Right renal cortex interstitium (tissue), 3 donors: ENCODE measurements at places on chromosomes 1 and 21. TPM values are rescaled to one million over a fixed set of nuclear protein-coding genes. Genes with fewer than 3 reads are reported as not detected.

GRCh38 chr1:3778590-3779264 is 6.2 kb downstream of the SMIM1 start:
- no peak for DNase-seq

The ABCG1 gene
- 9.8 TPM for polyA plus RNA-seq

GRCh38 chr1:81428998-81429397 is 371.7 kb upstream of the ADGRL2 start:
- no peak for DNase-seq

DNA sequence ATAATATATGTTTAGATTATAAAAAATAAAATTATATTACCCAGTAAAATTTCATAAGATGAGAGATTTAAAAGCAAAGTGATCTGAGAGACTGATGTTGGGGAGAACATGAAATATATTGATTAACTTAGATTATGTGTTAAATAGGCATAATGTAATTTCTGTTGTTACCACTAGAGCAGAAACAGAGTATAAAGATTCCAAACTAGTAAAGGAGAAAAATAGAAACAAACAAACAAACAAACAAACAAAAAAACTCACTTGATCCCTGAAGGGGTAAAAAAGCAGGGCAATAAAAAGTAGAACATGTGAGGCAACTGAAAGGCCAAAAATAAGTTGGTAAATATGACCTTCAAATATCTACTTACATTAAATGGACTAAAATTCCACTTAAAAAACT is 640.4 kb upstream of the RGS18 start:
- no peak for DNase-seq

DNA sequence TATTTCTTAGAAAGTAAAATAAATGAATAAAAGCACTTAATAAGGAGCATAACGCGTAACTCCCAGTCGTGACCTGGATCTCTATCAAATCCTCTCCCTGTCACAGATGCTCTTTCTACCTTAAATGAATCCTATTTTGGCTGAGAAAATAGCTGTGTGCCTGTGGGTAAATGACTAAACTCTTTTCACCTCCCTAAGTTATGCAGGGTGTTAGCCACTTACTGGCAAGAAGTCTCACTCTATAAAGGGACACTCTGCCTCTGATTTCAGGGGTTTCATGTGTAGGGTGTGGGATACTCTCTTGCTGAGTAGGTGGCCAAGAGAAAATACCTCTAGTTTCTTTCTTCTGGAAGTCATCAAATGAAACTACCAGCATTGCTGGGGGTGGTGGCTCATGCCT is 24.3 kb upstream of the PPP1R15B start:
- DNase-seq = no peak

DNA sequence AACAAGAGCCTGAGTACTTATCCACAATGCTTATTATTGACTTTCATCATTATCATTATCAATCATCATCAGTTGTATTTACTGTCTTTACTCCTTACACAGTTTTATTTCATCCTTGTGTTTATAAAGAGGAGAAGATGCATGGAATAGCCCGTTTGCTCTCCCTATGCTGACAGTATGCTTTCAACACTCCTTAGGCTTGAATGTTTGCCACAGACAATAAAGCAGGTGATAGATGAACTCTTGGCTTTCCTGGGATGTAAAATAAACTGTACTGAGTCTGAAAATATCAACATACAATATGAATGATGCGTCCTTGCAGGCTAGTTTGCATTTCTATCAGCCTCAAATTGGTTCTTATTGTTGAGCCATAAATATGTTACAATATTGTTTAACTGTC is 891.8 kb upstream of the NCAM2 start:
- no peak for DNase-seq

The USH2A gene
- polyA plus RNA-seq = 0.53 TPM

DNA sequence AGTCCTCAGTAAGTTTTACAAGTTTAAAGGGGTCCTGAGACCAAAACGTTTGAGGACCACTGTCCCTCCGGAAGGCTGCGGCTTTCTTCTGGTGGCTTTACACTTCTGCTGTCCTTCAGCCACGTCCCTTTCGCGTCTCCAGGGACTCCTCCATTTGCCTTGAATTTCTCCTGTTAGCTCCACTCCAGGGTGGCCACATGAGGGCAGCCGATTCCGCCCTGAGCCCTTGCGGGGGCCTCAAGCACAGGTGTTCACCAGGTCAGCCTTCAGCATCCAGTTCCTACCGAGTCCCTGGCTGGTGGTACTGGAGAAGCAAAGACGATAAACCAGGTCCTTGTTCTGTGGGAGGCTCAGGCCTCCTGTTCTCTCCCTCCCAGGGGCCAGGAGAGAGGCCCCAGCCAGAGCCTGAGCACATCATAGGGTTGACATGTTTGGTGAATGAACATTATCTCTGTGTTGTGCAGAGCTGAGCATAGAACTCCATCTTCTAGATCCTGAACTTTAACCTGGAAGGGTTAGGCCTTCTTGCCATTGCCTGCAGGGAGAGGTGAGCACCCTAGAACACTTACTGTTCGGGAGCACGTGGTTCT is 27.4 kb upstream of the COQ8A start:
- peak; percentile 10 for DNase-seq

GRCh38 chr1:32871364-32872191 is 866 bp upstream of the FNDC5 start:
- no peak for DNase-seq

DNA sequence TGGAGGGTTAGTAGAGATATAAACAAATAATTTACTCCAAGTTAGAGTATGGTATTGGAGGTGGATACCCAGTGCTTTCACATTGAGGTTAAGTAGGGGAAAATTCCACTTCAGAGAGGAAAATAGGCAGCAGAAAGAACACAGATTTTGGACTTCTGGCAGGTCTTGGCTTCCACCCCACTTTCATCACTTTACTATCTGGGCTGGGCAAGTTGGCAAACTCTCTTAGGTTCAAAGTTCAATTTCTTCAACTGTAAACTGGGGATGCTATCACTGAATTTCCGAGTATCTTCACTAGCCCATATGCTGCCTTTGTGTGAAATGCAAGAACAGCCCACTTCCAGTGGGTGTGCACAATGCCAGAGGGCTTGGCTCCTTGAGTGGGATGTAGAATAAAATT is 214.9 kb downstream of the GABPA start:
- DNase-seq = no peak
